ENCODE measurements at places on chromosomes 7 and 10. TPM values are rescaled to one million over a fixed set of nuclear protein-coding genes. Genes with fewer than 3 reads are reported as not detected.
A peak's percentile ranks its signal among the peaks of the same experiment; 100 is the strongest.

DNA sequence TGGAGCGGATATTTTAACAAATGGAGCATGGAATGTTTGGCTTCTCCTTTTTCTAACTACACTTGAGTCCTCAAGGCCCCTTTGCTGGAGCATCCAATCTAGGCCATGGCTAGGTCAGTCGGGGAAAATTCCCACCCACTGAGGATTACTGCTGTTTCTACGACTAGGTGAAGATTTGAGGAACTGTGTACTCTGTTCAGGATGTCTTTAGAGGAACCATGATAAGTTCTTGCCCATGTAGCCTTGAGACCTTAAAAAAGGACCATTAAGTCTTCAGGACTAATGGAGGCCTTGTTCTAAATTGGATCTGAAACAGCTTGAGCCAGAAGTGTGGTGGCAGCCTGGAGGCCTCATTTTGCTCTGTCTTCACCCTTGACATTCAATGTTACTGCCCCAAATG lies 6.2 kb downstream of the AGK start:
- DNase-seq, result no peak

GRCh38 chr10:132455441-132455971 lies 58.5 kb downstream of the PWWP2B start:
- DNase-seq, result no peak

DNA sequence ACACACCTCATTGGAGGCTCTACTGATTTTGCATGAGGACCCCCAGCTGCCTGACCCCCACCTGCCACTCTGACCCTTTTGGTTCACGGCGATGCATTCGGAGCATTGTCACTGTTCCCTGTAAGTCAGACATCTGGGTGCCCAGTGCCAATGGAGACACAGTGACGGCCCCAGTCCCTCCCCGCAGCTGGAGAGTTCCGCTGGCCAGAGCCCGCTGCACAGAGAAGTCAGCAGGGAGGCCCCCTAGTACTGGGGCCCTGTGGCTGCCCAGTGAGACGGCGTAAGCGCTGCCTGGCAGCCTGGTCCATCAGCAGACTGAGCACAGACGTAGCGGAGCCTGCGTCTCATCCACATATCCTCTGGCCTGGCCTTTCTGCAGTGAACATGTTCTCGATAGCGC lies 77.5 kb downstream of the NKX6-2 start:
- DNase-seq, result peak; percentile 55

GRCh38 chr10:61702584-61702983 lies 39.9 kb downstream of the CABCOCO1 start:
- DNase-seq, result no peak

- DNase-seq, result no peak
Measured at GRCh38 chr7:127534636-127535035, 50.8 kb downstream of the GCC1 start.

- DNase-seq, result no peak
Measured at GRCh38 chr10:45198486-45199204, 116.8 kb downstream of the OR13A1 start.

GRCh38 chr7:158204453-158204852 lies 383.2 kb downstream of the PTPRN2 start:
- no peak for DNase-seq

DNA sequence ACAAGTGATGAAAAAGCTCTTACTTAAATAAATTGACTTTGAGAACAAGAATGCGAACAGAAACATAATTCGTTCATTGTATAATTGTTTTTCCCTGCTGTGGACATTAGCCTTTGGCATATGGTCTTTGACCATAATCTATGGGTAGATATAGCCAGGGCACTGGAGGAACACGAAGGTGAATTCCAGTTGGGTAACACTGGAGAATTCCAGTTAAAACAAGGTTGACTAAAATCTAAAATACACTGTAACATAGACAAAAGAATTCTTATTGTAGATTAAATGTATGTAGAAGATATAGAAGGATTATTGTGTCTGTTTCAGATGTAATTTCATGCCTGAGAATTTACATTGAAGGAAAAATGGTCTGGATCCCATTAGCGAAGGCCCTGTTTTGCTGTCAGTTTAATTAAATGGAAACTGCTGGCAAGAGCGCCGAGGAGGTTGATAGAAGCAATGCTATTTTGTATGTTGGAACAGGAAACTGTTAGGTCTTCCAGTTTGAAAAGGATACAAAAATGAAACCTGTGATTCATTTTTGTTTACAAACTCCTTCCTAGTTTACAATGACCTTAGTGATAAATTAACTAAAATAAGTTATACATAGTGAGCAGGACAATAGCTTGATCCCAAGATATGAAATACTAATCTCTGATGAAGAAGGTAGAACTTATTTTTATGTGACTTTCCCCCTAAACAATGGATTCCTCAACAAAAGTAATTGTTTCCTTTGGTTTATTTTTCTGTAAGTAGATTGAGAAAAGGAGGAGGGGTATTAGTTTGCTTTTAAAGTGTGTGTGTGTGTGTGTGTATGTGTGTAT lies 68.9 kb downstream of the ARID5B start:
- no peak for DNase-seq

DNA sequence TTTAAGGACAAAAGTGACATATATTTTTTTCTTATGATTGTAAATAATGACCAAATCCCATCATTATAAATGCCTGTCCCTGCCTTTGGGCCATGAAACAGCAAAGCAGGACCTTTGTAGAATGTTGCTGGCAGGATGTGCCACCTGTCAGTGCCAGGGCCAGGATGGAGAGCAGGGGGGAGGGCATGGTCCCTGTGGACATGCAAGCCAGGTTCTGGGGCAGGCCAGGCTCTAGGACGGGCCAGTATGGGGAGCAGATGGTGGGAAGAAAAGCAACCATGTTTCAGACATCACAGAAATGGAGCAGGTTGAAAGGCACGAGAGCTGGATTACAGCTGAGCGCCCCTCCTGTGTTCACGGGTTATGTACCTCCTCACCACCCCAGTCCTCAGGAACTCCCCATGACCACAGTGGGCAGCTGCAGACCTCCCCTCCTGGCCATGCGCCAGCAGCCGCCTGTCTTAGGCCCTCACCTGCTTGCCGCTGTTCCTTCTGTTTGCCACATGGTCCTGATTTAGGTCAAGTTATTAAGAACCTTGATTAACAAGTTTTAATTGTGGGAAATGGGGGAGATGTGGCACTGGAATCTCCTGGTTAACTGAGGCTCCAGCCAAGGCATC lies 210.4 kb downstream of the PAXIP1 start:
- DNase-seq, result no peak

GRCh38 chr10:14821635-14822375 lies 16.0 kb downstream of the CDNF start:
- no peak for DNase-seq

DNA sequence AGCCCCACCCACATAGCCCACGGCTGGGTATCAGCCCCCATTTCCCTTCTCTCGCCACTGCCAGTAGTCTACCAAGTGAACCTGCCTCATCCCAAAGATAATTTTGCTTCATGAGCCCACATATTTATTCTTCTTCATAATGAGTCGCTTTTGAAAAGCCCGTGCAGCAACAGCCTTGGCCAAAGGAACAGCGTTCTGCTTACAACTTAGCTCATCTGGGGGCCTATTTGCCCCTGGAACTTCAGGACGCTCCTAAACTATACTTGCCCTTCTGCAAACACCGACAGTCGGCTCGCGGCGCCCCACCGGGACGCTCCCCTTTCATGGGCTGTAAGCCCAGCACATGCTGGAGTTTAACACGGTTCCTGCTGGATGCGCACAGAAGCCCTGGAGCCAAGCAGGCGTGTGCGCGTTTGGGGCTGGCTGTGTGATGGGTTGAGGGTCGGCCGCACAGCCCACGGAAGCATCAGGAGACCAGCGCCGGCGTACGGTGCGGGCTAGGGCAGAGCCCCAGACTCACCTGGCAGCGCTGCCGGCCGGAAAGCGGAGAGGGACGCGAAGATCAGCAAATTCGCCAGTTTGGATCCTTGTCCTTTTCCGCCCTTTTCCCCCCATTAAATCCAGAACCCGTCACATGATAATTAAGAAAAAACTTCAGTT lies 370 bp downstream of the TMEM60 start:
- DNase-seq, result no peak

Gene PGAM2
- 1.6 TPM for total RNA-seq

Gene DEPP1
- total RNA-seq, result 58.8 TPM

Gene TFEC
- 8.0 TPM for total RNA-seq

Gene ZPBP
- not detected for total RNA-seq

Gene AS3MT
- 0.65 TPM for total RNA-seq

Gene TSPAN12
- total RNA-seq, result 7.5 TPM

Gene ZNHIT1
- total RNA-seq, result 44.6 TPM

Gene KCNIP2
- total RNA-seq, result 2.3 TPM

Data from posterior vena cava (tissue), 2 donors.